ENCODE measurements at places on chromosomes 5 and 9.

GRCh38 chr9:134055981-134056461 is 11.8 kb downstream of the BRD3 start:
- no peak for DNase-seq

- DNase-seq: no peak
Measured at GRCh38 chr5:55306641-55307382, 682 bp downstream of the DHX29 start.

DNA sequence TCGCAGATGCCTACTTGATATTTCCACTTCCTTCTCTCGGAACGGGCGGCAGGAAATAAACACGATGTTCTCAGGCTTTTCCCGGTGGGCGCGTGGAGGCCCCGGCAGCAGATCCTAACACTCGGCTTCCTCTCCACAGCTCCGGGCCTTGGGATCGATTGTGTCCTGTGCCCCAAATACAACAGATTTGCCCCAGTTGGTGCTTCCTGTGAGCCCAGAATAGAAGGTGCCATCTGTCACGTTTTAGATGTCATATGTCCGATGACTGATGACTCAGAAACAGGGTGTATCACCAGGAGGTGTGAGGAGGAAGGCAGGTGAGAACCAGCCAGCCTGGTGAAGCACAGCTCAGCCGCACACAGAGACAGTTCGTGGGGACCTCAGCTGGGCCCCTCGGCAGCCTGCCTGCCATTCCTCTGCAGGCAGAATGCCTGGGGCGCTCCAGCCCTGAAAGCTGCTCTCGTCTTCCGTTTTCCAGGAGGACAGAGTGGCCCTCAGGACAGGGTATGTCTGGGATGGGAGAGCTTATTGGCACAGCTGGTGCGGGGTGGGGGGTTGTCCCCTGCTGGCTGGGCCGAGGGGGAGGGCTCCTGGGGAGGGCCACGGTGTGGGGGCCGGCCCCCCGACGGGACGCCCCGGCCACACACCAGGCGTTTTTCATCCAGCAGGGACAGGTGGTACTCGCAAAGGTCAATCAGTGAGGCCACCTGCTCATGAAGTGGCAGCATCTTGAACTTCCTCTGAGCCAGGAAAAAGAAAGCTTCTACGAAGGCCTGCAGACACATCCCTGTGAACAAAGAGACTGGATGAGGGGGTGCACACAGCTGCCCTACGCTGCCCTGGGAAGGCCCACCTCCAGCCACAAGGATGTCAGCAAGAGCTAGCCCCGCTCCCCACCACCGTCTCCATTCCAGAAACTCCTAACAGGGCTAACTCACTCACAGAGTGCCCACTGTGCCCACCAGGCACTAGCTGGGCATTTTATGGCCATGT is 171.0 kb downstream of the DAB2IP start:
- no peak for DNase-seq

DNA sequence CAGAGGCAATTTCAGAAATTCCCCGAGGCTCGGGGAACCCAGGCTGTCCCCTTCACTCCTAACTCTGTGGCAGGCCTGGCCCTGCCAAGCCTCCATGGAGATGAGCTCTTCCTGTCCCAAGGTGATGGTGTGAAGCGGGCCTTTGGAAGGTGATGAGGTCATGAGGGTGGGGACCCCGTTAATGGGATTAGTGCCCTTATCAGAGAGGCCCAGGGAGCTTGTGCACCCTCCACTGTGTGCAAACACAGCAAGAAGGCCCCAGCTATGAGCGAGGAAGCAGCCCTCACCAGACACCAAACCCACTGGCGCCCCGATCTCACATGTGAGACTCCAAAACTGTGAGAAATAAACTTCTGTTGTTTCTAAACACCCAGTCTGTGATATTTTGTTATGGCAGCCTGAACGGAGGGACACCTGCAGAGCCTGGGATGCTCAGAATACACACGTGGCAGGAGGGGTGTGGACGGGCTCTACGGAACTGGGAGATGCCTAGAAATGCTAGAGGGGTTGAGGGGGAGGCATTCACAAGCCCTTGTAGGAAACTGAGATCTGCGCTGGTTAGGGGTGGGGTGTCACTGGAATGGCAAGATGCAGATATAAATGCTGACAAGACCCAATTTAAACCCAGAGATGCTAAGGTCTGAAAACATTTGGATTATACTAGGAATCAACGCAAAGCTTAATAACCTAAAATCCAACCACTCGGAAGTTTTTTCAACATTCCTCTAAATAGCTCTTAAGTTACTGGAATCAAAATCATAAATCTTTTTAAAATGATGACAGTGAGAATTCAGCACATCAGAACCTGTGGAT is 46.9 kb downstream of the ADAMTS2 start:
- no peak for DNase-seq

DNA sequence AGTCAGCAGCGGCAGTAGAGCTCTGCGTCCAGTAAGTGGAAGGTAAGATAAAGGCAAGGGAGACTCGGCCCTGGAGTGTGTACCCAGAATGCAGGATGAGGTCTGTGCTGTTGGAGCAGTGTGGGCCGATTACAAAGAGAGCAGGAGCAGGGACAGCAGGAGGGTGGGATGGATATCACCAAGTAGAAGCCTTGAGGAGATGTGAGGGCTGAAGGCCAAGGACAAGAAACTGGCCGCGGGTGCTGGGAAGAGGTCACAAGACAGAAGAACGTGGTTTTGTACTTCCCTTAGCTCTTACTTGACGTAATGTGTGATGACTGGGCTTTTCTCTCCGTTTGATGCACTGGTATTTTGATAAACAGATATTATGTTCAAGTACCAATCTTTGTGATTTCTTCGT is 43.7 kb downstream of the OR2V1 start:
- DNase-seq: no peak
